ENCODE measurements at places on chromosomes 4 and X.

DNA sequence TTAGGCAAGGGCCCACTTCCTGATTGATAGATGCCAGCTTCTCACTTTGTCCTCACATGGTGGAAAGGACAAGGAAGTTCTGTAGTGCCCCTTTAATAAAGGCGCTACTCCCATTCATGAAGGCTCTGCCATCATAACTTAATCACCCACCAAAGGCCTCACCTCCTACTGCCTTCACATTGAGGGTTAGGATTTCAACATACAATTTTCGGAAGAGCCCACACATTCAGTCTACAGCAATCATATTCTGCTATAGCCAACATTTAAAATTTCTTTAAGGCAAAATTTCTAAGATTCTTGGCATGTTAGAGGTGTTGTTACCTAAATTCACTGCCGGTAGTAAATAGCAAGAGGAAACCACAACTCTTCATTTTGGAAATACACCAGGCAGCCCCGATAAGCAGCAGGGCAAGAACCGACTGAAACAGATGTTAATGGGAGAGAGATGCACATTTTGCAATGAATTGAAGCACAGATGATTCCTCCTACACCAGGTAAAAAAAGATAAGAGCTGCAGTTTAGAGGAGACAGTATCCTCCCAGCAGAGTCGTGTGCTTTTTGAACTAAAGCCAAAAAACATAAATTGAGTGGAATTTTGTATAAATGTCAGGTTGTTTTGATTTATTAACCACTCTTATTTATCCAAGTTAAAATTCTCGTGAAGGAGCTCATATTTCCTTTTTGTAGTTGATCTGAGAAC lies 594.9 kb downstream of the KCTD8 start:
- no peak for DNase-seq

GRCh38 chr4:129113919-129114318 lies 18.0 kb downstream of the C4orf33 start:
- DNase-seq, result no peak

DNA sequence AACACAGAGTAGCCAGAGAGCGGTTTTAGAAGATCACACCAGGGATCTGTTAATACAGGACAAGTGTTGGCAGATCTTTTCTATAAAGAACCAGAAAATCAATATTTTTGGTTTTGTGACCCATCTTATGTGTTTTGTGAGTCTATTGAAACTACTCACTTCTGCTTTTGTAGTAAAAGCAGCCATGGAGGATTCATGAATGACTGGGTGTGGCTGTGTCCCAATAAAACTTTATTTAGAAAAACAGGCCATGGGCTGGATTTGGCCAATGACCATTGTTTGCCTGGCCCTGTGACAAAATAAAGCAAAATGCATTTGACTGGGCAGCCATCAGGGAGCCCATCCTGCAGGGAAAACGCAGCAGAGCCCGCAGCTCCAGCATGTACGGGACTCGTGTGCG lies 99.9 kb upstream of the ADRA2C start:
- no peak for DNase-seq

DNA sequence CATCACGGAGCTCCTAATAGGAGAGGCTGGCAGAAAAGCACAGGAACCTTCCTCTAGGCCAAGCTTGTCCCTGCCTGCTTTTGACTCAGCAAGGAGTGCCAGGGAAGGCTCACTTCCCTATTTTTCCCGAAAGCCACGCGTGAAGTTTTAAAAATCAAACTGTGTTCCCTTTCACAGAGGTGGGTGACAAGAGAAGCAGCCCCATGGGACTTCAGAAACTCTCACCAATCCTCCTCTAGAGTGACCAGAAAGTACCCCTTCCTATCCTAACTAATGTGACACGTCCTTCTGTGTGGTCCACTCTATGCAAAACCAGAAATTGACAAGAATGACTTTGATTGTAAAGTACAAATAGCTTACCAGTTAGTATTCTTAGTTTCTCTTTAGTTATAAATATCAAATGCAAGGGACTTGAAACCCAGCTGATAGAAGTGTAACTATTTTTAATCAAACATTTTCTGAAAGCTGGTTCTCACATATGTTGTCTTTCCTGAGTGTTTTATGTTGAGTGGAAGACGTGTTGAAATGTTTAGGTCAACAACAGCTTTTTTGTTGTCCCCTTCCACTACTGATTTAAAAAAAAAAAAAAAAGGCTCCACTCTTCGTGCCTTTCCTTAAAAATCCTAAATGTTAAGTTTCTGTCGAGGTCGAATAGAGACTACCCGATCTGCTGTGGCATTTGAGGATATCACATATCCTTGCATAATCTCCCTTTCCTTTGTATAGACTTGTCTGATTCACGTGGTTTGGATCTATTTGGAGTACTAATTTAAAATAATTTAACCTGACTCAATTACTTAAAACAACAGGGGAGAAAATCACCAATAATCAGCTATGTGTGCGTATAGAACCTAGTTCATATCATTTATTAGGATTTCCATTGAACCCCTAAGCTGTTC lies 42.1 kb downstream of the NFKB1 start:
- DNase-seq, result no peak

DNA sequence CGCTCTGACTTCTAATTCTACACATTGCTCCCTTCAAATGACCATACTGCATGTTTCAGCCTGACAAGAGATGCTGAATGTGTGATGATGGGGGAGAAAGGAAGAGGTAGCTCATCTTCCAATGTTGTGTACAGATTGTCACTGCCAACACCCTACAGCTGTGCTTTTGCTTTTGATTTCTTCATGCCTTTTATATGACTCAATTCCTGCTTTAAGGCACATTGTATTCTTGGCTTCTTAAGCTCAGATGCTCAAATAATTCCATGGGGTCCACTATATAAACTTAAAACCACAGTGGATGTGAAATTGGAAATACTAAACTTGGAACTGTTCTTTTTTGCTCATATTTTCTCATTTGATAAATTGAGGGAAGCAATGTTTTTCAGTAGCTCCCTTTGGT lies 183.2 kb upstream of the WDFY3 start:
- no peak for DNase-seq

- no peak for DNase-seq
These were observed 144.1 kb upstream of the GIMD1 start for GRCh38 chr4:106512706-106513105.

DNA sequence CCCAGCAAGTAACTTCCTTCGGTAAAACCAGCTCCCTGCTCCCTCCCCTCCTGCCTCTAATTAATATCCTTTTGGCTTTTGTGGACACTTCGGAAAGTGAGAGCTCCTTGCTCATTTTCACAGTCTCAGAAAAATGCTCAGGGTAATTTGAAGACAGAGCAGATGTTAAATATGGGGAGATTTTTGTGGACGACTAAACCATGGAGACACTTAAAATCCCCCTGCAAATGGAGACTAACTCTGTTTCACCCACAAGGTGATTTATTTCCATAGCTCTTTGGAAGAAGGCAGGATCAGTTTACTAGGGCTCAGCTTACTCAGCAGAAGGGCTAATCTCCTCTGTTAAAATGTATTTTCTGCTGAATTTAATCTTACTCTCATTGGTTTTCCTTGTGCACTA lies 12.2 kb upstream of the AMOT start:
- DNase-seq, result no peak

- DNase-seq, result no peak
These were observed 500.1 kb downstream of the STPG2 start for GRCh38 chr4:97643179-97643578.

DNA sequence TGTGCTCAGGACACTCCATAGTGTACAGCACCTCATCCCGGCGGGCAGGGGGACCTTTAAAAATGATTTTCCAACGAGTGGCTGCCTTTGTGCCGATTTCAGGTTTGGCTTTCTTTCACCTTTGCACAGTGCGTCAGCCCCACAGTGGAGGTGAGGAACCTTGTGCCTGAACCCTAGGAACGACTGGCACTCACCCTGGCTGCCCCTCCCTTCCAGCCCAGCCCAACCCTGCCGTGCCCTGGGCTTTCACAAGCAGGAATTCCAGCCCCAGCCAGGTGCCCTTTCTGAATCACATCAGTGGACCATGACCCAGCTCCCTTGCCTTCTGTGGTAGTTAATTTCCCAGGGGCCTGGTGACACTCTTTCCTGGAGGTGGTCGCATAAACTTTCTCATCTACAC lies 1.3 kb downstream of the TMEM164 start:
- no peak for DNase-seq

GRCh38 chr4:169791527-169792156 lies 33.9 kb upstream of the HPF1 start:
- DNase-seq, result peak; percentile 4

DNA sequence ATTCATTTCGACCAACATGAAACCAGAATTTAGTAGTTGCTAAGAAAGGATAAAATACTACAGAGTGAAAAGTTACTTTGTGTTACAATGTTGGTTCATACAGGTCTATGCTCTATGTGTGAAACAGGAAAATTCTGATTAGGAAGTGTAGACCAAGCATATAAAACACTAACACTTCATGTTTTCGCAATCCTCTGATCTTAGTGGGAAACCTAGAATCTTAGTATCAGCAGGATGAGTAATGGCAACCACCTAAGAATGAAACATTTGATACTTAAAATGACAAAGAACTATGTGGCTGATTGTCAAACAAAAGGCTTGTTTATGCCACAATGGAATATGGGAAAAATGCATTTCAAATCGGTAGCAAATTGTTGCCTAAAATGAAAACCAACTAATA lies 116.1 kb downstream of the AMMECR1 start:
- no peak for DNase-seq

DNA sequence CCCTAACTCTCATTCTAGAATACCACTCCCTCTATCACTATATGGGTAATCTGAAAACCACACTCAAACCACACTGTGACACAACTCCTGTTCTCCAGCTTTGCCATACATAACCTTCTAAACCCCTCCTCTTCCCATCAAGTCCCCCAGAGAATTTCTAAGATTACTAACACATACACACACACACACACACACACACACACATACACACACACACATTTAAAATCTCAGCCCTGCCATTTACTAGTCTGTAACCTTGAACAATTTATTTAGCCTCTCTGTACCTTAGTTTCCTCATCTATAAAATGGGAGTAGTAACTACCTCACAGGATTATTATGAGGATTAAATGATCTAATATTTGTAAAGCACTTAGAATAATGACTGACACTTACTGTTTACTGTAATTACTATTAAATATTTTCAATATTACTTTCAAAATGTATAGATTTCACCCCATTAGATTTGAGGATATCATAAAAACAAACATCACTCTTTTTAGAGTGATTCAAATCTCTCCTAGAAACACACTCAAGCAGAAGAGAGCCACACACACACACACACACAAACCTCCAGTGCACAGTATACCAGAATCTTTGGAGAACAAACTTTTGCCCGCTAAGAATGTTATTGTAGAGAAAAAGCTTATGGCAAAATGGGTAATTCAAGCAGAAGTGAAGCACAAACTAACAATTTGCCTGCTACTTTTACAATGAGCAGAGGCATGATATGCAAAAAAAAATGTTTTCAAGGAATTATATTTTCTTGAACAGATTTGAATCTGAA lies 3.8 kb downstream of the ANKRD50 start:
- DNase-seq, result no peak

DNA sequence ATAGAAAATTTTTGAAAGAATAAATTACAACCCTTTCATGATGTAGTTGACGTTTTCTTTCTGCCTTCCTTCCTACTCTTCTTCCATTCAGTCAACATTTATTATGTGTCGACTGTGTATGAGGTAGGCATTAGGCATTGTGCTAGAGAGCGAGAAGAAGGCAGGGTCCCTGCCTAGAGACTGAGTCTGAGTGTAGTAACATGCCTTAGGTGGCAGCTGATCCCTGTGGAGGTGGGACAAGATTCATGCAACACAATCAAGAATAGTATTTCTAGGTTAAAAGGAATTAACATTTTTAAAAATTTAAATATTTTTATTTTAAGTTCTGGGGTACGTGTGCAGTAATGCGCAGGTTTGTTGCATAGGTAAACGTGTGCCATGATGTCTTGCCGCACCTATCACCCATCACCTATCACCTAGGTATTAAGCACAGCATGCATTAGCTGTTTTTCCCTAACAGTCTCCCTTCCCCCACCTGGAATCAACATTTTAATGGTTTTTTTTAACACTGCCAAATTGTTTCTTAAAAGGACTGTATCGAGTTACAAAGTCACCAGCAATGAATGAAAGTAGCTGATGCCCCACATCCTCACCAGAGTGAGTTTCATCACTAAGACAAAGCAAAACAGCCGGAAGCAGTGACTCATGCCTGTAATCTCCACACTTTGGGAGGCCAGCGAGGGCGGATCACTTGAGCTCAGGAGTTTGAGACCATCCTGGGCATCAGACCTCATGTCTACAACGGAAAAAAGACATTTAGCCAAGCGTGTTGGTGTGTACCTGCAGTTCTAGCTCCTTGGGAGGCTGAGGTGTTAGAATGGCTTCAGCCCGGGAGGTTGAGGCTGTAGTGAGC lies 84.0 kb downstream of the WWC2 start:
- DNase-seq, result peak; percentile 58

DNA sequence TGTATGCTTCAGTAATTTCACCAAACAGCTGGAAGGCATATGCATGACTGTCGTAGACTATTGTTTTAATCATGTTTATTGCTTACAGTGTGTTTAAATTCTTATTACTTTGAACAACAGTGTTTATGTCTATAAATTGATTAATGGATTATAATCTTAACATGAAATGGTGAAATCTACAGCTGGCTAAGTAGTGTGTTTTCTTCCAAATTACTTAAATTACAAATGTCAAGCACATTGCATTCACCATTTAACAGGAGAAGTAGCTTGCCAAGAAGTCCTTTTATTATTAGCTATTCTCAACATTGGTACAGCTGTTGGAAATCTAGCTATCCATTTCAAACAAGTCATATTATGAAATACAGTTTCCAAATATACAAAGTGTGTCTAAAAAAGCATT lies 849.3 kb upstream of the PCDH10 start:
- no peak for DNase-seq

DNA sequence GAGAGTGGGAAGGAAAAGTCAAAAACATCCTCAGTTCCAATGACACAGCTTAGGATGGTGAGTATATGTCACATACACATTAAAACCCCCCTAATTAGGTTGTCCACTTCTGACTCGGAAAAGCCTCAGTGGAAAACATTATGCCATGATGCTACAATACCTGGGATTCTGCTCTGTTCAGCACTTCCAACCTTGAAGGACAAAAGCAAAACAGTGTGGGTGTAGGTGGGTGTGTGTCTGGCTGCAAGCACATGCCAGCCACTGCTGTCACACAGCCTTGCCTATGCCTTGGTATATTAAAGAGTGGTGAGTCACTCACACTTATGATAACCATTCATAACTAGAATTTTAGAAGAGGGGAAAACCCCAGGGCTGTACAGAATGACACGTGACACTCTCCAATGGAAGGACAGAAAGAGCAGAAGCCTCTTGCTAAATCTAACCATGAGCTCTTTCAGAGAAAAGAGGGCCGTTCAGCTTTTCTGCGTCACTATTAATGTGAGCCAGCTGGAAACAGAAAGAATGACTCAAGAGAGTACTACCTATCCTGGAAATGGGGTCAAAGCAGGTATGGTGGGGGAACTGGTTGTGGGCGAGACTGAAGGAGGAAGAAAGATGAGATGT lies 159.6 kb downstream of the TET2 start:
- DNase-seq, result peak; percentile 31

- DNase-seq, result no peak
These were observed 59.6 kb downstream of the DCX start for GRCh38 chrX:111352424-111352823.

DNA sequence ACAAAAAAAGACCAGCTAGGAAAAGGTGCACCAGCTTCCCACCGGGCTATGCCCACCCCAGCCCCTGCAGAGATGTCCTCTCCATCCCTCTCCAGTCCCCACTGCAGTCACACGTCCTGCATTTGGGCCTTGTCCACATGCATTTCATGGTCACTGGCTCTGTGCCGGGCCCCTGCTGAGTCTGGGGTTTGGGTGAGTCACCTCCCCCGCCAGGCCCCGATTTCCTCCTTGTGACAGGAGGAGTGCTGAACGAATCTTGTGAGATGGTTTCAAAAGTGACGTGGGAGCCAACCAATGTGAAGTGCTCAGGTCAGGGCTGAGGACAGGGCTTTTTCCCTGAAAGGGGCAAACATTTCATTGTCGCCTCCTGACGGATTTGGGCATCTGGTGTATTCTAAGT lies 7.1 kb downstream of the CPZ start:
- no peak for DNase-seq

Data from NCI-H2029 (cell line).